ENCODE measurements at places on chromosomes 1 and 21.

- DNase-seq: peak; percentile 62
Observed at GRCh38 chr1:204565617-204566582, 49.7 kb downstream of the MDM4 start.

DNA sequence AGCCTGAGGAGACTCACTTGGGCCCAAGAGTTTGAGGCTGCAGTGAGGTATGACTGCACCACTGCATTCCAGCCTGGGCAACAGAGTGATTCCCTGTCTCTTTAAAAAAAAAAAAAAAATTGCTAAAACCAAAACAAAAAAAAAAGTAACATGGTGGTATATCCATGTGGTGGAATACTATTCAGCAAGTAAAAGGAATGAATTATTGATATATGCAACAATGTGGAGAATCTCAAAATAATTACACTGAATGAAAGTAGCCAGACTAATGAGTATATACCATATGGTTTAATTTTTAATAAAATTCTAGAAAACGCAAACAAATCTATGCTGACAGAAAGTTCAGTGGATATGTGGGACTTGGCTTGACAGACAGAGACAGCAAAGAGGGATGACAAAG, 80.3 kb upstream of the DMRTA2 start:
- no peak for DNase-seq

GRCh38 chr1:56202796-56203492, 376.4 kb downstream of the PLPP3 start:
- DNase-seq: no peak

GRCh38 chr1:214451596-214451995, 99.8 kb downstream of the PTPN14 start:
- no peak for DNase-seq

- DNase-seq: peak; percentile 68
Observed at GRCh38 chr1:204882479-204882878, 11.8 kb downstream of the NFASC start.

DNA sequence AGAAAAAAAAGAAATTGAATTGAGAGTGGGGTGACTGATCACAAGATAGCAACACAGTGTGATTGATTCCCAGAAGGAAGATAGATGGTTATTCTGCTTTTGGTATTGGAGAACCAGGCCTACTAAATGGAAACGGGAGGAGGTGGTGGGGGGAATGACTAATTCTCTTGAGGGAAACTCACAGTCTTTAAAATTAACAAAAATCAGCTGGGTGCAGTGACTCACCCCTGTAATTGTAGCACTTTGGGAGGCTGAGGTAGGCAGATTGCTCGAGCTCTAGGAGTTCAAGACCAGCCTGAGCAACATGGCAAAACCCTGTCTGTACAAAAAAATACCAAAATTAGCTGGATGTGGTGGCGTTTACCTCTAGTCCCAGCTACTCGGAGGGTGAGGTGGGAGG, 134.6 kb upstream of the PDE4B start:
- no peak for DNase-seq

- no peak for DNase-seq
Observed at GRCh38 chr1:230814949-230815692, 53.2 kb downstream of the C1orf198 start.

DNA sequence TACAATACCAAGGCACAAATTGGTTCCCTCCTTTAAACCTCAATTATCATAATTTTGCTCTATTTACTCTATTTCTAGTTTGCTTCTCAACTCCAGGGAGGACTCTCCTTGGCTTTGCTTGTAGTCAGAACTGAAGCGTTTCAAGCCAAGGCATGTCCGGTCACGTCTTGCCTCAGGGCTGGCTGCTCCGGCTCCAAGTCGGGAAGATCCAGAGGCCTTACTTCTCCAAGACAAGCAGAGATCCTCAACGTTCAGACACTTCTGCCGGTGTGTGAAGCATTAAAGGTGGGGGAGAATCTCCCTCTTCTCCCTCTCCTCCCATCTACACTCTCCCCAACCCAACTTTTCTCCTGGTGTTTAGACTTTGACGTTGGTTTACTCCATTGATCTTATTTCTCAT, 7.2 kb upstream of the HHAT start:
- no peak for DNase-seq

DNA sequence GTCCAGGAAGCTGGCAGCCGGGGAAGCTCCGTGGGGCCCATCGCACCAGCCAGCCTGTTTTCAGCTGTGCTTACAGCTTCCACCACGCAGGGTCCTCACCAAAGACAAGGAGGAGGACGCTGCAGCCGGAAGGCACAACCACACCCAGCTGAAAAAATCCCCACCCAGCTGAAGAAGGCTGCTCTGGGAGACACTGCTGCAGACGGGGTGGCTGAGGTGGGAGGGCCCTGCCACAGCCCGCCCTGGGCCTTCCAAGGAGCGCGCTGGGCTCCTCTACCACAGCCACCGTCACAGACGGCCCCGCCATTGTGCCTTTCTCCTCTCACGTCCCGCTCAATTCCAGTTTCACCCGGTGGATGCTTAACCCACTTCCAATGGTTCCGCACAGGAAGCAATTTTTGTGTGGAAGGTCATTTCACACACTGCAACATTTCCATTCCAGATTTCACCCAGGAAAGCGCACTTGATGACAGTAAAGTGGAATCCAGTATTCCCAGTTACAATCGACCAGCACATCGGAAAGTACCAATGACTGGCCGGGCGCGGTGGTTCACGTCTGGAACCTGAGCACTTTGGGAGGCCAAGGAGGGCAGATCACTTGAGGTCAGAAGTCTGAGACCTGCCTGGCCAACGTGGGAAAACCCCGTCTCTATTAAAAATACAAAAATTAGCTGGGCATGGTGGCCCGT, 47.9 kb downstream of the NPHP4 start:
- DNase-seq: no peak

- no peak for DNase-seq
Observed at GRCh38 chr21:34187935-34188334, 114.6 kb downstream of the MRPS6 start.

GRCh38 chr1:202164271-202165037, 4.1 kb upstream of the PTPN7 start:
- DNase-seq: no peak

DNA sequence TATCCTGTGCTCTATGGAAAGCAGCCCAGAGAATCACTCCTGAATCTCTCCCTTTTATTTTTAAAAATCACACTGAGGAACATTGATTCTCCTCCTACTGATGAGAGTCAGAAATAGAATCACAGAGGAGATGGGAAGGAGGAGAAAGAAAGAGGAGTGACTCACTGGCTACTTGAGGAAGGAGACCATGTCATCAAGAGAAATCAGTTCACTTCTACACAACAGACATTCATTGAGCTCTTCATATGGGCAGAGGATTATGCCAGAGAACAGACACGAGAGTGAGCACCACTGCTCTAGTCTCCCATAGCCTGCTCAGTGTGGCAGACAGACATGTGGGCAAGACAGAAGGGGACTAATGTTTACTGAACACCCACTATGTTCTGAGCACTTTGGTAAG, 44.2 kb downstream of the RAB3B start:
- no peak for DNase-seq

DNA sequence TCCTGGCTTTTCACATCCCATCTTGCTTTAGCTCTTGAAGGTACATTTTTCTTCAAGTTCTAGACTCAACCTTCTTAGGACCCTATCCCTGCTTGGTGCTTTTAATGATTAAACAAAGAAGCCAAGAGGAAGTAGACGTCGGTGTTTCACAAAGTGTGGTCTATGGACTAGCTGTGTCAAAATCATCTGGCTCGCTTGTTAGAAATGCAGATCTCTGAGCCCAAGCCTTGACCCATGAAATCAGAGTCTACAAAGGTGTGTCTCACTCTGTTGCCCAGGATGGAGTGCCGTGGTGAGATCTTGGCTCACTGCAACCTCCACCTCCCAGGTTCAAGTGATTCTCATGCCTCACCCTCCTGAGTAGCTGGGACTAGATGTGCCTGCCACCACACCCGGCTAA, 295.5 kb upstream of the KAZN start:
- no peak for DNase-seq

Data from NCI-H2029 (cell line).